ENCODE measurements at places on chromosomes 6 and 20.

DNA sequence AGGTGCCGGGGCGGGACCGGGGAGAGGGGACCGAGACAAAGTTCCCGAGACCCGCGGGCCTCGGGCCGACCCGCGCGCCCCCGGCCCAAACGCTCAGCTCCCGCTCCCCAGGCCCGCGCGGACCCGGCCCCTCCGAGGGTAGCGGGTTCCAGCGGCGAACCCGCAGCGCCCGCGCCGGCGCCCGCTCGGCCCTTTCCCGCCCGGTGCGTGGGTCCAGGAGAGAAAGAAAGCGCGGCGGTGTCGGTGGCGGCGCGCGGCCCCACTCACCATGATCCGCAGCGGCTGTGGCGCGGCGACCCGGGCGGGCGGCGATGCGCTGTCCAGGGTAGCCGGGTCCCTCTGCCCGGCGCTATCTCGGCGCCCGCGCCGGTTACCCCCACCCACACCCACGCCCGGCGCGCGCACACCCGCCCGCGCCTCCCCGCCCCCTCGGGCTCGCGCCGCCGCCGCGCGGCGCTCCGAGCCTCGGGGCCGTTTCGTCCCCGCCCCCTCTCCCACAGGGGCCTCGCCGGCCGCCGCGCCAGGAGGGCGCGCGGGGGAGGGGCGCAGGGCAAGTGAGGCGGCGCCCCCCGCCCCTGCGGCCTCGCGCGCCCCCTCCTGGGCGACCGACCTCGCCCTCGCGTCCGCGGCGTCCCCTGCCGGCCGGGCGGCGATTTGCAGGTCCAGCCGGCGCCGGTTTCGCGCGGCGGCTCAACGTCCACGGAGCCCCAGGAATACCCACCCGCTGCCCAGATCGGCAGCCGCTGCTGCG is at the start of gene ELOVL2:
ELOVL2 (minus strand) TSS at position 345 of the 751 bp plus-strand sequence; CDS start at position 270, 75 bp downstream.
- DNase-seq: peak; percentile 8

- no peak for DNase-seq
These were observed 377.1 kb downstream of the FOXA2 start for GRCh38 chr20:22207280-22207679.

DNA sequence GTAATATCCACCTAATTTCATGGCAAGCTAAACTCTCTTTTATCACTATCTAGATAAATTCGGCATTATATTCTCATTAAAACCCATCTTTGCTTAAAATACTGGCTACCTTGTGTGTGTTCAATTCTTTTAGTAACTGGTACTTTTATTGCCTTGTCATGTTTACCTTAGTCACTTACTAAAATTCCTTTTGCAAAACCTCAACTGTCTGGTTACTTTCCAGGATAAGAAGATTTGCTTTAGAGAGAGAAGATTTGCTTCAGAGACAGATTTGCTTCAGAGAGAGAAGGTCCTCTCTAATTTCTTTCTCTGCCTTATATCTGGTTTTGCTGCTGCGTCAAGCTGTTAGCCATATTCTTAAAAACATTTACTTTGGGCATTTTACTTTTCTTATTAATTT is 151.5 kb upstream of the MLIP start:
- no peak for DNase-seq

GRCh38 chr6:119985952-119986736 is 636.6 kb upstream of the MAN1A1 start:
- peak; percentile 36 for DNase-seq

- DNase-seq: no peak
These were observed 29.9 kb downstream of the COL20A1 start for GRCh38 chr20:63322933-63323273.

DNA sequence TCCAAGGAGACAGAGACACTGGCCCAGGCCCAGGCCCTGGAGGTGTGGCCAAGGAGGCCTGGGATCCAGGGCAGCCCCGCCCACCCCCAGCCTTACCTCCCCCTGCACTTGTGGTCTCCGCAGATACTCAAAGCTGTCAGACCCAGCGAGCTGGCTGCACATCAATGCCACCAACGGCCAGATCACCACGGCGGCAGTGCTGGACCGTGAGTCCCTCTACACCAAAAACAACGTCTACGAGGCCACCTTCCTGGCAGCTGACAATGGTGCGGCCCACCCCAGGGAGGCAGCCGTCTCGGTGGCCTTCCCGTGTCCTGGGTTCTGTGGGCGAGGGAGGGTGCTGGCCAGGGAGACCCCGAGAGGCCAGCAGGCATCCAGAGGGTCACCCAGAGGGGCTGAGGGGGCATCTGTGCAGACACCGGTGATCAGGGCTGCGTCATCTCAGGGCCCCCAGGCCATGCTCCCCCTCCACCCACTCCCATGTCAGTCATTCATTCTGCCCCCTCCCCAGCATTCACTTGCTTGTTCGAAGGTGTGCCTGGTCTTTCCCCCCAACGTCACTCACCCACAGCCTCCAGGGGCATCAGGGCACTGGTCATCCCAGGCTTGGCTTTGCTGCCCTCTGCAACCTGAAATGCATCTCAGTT is 141.3 kb downstream of the TAF4 start:
- no peak for DNase-seq

GRCh38 chr6:168318579-168319278 is 848 bp downstream of the DACT2 start:
- DNase-seq: no peak

- DNase-seq: no peak
These were observed 236.8 kb downstream of the DLL1 start for GRCh38 chr6:170053966-170054661.

- peak; percentile 59 for DNase-seq
These were observed 124.0 kb upstream of the SLC2A12 start for GRCh38 chr6:134176264-134176975.

- no peak for DNase-seq
These were observed 17.3 kb downstream of the KIAA0408 start for GRCh38 chr6:127441881-127442280.

DNA sequence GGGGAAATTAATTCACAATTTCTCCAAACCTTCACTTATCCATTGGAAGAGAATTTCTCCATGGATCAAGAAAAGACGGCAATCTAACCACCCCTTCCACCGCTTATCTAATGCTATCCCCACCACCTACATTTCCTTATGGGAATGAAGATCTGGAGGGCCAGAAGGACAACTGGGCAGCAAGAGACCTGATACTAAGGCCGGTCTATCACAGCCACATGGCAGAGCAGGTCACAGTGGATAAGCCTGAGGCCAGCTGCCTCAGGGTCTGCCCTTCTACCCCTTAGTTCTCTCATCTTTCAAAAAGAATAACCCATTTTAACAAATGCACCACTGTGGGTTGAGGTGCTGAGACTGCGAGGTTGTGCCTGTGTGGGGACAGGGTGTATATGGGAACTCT is 37.1 kb downstream of the MAN1A1 start:
- no peak for DNase-seq

GRCh38 chr20:18094191-18094590 is 36.5 kb upstream of the OVOL2 start:
- DNase-seq: no peak

DNA sequence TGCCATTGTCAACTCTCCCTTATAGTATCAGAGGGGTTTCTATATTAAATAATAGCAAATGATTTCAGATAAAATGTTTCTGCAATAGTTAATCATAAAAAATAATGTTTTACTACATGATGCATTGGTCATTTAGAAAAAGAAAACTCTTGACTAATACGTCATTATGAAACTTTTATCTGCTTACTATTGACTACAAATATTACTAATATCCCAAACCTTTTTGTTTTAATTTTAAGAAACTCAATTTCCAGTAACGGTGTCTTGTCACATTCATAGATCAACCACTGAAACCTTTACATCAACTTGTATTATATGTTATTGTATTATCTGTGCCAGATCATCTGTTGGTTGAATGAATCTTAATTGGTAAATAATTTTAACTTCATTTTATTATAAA is 482.9 kb upstream of the SLC35B3 start:
- no peak for DNase-seq

DNA sequence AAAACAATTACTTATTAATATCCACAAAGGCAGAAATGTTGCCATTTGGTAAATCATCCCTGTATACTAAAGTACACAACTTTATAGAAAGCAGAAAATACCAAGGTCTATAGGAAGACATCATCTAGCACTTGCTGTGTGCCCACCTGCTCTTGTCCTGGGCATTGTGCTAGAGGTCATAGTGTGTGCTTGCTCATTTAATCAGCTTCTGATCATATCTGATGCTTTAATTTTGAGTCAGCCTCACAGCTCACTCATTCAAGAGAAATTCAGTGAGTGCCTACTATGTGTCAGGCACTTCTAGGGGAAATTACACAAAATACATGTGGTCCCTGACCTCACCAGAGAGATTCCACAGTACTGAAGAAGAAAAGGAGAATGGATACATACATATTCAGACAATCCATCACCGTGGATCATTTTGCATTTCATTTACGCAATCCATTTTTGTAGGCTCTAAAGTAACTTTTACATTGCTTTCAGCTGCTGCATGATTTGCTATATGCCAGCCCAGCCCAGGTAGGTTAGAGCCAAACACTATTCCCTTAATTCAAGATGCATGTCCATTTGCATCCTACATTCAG is 167.9 kb upstream of the MCHR2 start:
- DNase-seq: no peak

GRCh38 chr6:139882977-139883728 is 508.7 kb upstream of the CITED2 start:
- peak; percentile 22 for DNase-seq

DNA sequence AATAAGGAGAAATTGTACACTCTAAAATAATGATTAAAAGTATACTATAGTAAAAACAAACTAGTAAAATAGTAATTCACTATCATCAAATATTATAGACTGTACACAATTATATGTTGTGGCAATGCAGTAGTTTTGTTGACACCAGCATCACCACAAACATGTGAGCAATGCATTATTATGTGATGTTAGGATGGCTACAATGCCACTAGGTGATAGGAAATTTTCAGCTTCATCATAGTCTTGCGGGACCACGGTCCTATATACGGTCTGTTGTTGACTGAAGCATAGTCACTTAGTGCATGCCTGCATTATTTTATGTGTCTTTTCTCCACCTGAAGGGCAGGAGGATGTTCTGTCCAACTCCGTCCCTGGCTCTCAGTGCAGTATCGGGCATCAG is 104.8 kb upstream of the NEDD9 start:
- DNase-seq: no peak

DNA sequence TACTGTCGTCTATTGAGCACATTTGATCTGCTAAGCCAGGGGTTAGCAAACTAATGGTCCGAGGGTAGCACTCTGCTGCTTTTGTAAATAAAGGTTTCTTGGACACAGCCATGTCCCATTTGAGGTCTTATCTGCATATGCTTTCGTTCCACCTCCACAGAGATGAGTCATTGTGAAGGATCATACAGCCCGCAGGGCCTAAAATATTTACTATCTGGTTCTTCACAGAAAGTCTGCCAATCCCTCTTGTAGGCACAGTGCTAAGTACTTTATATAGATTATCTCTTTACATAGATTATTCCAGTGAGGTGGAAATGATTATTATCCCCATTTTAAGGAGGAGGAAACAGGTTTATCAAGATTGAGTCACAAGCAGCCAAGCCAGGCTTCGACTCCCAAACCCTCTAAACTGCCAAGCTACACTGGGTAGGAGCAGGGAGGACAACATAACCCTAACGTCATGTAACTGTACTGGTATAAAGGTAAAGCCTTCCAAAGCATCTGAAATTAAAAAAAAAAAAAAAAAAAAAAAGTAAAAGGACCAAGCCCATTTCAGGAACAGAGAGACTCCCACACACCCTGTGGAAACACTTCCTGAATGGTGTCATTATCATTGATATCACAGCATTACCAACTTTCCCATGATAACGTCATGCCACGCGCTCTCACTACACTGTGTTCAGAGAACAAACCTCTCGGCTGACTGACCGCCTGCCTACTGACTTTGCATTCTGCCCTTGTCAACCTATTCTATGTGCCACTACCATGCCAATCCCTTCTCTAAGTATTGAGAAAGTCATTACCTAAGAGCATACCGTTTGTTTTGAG is 101.0 kb downstream of the KIF16B start:
- DNase-seq: peak; percentile 90

Data from inflammatory macrophage treated with lipopolysaccharide for 4 hours (primary cell).